ENCODE measurements at places on chromosomes 5 and 9.
A peak's percentile ranks its signal among the peaks of the same experiment; 100 is the strongest.

GRCh38 chr5:172523146-172523745 is 68.9 kb upstream of the SH3PXD2B start:
- no peak for DNase-seq

GRCh38 chr5:107917983-107918382 is 247.2 kb upstream of the EFNA5 start:
- DNase-seq = no peak

DNA sequence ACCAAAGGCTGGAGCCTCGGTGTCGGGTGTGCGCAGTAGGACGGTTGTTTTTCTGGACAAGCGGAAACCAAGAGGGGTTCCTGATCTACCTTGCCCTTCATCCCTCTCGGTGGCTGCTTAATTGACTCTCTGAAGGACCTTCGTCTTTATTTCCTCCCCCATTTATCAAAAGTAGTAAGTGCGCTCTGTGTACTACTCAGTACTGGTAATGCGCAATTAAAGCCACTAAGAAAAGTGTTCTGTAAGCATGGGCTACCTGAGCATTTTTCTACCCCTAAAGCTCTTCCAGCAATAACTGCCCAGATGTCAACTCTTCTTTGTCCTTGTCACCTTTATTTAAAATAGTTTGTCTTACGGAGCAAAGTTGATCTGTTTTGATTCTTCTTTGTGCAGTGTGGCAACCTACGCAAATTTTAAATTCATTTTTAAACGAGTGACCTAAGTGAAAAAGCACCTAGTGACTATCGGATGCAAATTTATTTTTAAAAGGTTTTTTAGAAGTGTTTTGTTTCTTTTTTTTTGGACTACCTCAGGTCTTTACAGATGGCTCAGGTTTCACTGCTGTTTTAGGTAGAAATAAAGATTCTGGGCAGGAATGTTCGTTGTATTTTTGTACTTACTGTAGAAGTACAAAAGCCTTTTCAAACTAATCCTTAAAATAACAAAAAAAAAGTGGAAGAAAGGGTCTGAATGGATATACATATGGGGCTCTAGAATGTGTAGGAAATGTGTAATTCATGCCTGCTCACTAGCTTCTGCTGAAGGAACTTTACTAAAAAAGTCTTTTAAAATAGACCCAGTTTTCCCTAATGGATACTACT is 2.0 kb downstream of the JMY start:
- no peak for DNase-seq

- DNase-seq = no peak
Observed at GRCh38 chr5:117872798-117873368, 1115.5 kb downstream of the DTWD2 start.

GRCh38 chr5:74294231-74294705 is 346.3 kb downstream of the ENC1 start:
- DNase-seq = peak; percentile 2

- no peak for DNase-seq
Observed at GRCh38 chr5:146710348-146710747, 168.2 kb downstream of the PPP2R2B start.

All from CD4-positive, alpha-beta T cell treated with Interferon gamma for 1 hour (primary cell).